Adipose tissue (tissue), 3 donors: ENCODE measurements at places on chromosomes 16 and 17. TPM values are rescaled to one million over a fixed set of nuclear protein-coding genes. Genes with fewer than 3 reads are reported as not detected.

CUEDC1 gene
- polyA plus RNA-seq, result 14.6 TPM

HLF gene
- polyA plus RNA-seq, result 7.4 TPM

GJC1 gene
- polyA plus RNA-seq, result 7.4 TPM

ZFP3 gene
- 1.8 TPM for polyA plus RNA-seq

CNTROB gene
- polyA plus RNA-seq, result 15.7 TPM

ADAM11 gene
- 0.17 TPM for polyA plus RNA-seq

GRAPL gene
- 1.5 TPM for polyA plus RNA-seq

CLEC19A gene
- polyA plus RNA-seq, result not detected

HCRT gene
- not detected for polyA plus RNA-seq

IRF8 gene
- 10.3 TPM for polyA plus RNA-seq

DRC3 gene
- polyA plus RNA-seq, result 3.1 TPM

GIT1 gene
- 36.8 TPM for polyA plus RNA-seq
